ENCODE measurements at places on chromosomes 3 and 15.

DNA sequence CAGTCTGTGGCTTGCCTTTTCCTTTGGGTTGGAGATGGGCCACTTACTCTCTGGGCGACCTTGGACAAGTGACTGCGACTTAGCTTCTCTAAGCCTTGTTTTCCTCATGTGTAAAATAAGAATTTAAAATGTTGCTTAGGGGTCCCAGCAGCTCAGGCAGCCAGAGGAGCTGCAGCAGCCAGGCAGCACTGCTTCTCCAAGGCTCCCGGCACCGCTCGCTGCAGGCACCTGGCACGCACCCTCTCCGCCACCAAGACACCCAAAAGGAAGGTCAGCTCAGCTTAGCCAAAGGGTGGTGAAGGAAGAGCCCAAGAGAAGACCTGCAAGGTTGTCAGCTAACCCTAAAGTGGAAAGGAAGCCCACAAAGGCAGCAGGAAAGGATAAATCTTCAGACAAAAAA, 10.7 kb upstream of the AMOTL2 start:
- no peak for DNase-seq

- DNase-seq, result no peak
Measured at GRCh38 chr3:182083112-182083511, 371.4 kb downstream of the SOX2 start.

DNA sequence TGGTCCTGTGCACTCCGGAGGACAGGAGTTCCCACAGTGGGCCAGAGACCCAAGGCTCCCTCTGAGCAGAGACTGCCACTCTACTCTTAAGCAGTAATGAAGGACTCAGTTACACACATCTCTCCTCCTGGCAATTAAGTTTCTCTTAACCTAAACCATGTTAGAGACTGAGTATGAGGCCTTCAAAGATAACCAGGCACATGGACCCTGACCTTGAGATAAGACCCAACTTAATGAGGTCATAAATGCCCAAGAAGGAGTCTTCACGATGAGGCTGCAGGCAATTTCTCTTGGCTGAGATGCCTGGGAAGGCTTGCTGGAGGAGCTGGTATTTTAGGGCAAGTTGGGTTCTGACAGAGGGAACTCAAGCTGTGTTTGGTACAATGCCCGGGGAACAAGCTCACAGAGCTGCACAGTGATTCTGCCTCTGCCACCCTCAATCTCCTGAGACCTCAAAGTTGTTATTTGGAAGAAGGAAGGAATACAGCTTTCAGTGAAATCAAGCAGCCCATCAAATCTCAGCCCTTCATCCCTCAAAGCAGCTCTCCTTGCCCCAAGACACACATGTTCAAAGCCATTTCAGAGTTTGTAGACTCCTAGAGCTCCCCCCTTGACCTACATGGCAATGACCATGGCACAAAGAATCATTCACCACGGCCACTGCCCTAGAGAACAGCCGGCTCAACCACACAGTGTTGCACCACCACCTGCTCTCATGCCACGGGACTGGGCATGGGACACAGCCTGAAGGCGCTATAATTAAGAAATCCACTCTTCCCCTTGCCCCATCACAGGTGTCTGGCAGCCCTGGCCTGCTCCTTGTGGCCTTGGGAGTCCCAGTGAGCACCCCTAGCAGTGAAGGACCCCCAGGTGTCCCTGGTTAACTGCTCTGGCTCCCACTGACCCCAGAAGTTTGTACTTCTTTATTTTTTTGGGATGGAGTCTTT, 7.1 kb downstream of the RMDN3 start:
- no peak for DNase-seq

DNA sequence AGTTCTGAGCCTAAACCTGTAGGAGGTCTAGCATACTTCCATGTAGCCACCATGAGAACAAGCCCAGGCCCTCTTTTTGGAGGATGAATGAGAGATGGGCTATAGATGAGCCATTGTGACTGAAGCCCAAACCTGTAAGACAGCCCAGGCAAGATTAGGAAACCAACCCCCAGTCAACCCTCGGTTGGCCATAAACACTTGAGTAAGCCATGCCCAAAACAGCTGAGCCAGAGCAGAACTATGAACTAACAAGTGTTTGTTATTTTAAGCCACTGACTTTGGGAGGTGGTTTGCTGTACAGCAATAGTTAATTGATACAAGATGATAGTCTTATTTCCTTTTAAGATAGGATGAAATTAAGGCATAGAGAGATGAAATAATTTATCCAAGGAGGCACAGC, 12.4 kb upstream of the CPNE4 start:
- DNase-seq, result no peak

DNA sequence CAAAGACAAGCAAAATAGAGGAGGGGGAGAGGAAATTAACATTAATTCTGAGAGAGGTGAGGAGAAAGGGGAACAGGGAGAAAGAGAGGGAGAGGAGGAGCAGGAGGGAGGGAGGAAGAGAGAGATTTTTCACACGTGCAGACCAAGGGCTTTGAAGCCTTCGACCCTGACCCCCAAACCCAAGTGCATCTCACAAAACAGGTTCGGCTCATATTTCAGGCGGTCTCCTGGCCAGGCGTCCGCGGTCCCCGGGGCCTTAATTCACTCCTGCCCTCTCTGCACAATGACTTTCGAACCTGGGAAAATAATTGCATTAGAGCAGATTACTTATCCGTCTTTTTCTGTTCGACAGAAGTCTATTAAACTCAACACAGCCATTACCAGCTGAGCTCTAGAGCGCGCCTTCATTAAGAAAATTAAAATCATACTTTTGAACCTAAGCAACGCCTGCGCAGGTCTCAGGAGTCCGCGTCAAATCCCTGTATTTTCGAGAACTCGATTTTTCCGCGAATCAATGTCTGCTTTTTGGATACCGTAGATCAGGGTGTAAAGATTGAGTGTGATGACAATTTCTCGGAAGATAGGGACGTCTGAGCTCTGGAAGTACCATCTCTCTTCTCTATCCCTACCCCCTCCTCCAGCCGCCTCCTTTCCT, 220.7 kb downstream of the MEIS2 start:
- DNase-seq, result no peak

GRCh38 chr3:81853431-81853830, 92.0 kb upstream of the GBE1 start:
- DNase-seq, result no peak

- DNase-seq, result no peak
Measured at GRCh38 chr3:134904241-134904771, 109.2 kb downstream of the EPHB1 start.

- no peak for DNase-seq
Measured at GRCh38 chr3:149131589-149131988, 2.2 kb downstream of the HPS3 start.

- no peak for DNase-seq
Measured at GRCh38 chr3:127690823-127691452, 18.2 kb downstream of the ABTB1 start.

DNA sequence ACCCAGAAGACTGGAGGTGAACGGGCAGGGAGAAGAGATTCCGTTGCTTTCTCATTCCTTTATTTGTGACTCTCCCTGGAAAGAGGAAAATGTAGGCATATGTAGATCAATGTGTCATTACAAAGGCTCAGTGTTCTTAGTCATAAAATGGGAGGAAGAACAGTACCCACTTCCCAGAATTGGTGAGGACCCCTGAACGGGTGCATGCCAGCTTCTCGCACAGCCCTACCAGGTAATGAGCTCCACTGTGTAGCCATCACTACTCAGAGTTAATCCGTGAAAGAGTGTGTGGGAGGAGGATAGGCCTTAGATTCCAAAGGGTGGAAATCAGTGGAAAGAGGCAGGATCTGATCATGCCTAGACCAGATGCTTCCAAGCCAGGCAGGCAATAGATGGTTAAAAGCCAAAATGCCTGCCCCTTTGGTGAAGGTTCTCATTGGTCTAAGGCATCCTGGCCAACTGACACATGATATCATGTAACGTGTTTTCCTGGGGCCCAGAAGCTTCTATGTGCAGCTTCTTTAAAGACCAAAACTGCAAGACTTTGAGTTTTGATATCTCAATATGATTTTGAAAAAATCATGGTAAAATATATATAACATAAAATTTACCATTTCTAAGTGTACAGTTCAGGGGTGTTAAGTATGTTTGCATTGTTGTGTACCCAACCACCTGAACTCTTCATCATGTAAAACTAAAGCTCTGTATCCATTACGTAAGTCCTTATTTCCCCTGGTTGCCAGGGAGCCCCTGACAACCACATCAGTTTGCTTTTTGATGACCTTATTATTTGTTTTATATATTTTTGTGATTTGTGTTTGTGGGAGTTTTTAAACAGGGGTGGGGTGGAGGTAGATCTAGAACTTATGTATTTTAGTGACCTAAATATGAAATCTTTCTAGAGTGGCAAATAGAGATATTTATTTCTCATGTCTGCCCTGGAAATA, 402.2 kb upstream of the CFAP20DC start:
- no peak for DNase-seq

- DNase-seq, result no peak
Measured at GRCh38 chr15:58110999-58111717, 27.0 kb upstream of the AQP9 start.

GRCh38 chr3:4708230-4708629, 215.1 kb downstream of the ITPR1 start:
- no peak for DNase-seq

DNA sequence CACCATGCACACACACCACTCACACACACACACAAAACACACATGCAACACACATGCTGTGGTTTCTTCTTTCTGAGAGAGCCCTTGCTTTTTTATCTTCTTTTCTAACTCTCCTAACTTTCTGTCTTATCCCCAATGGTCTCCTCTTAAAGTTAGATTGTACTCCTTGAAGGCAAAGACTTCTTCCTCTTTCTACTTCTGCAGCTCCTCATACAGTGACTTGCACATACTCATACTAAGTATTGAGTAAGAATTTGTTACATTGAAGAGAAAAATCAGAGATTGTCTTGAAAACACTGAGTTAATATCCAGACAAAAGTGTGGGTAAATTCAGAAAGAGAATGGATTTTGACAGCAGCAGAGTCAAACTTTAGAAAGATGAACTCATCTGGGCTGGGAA, 64.4 kb downstream of the GTPBP8 start:
- no peak for DNase-seq

DNA sequence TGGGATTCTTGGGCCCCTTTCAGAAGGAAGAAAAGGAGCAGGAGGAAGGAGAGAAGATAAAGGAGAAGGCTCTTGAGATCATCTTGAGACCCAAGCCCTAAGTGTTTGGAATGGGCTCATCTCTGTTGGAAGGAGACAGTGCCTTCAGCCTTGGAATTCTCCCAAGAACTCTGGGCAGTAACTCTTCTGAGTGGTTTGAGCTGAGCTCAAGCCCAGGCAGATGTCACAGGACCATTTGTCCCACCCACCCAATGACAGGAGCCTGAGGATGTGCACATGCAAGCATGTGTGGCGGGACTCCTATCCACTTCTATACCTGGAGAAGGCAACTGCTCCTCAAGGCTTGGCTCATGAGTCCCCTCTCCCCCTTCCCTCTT, 14.6 kb upstream of the TMEM40 start:
- DNase-seq, result no peak

DNA sequence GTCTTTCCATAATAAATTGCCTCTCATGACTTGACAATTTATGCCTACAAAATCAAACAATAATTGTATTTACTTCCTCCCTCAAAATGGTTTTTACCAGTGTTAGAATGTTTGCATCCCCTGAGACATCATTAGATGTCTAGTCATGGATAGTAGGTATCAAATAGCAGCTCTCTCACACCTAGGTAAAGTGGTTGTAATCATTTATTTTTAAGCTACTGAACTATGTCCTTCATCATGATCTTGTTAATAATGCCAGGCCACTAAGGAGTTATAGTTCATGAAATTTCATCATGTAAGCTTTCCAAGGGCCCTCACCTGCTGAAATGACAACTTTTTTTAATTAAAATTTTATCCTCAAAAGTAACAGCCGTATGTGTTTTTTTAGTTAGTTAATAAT, 134.1 kb downstream of the ARPP21 start:
- no peak for DNase-seq

GRCh38 chr3:52385157-52385556, 59.7 kb downstream of the SEMA3G start:
- DNase-seq, result no peak

- no peak for DNase-seq
Measured at GRCh38 chr3:9339761-9340471, 22.9 kb upstream of the THUMPD3 start.

DNA sequence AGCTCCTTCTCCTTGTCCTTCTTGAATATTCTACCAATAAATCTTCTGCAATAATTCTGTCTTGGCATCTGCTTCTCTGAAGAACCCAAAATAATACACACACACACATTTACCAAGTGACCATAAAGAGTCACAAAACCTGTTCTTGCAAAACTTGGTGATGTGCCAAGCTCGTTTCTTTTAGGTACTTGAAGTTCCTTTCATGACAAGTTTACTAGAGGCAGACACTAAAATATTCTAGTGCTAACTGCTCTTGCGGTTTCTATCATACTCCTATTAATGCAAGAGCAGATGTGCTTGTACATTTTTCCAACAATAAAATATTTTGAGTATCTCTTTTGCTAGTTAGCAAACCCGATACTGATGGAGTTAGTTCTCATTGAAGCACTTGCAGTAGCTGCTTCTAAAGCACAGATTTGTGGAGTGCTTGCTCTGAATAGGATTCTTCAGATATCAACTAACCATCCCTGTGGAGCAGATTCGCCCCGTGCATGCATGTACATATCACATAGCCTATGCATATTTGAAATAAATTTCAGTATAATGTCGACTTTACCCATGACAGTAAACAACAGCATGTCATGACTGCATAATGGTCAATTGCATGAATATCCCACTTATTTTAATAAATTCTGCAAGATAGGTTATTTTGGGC, 23.2 kb downstream of the HHLA2 start:
- no peak for DNase-seq

- DNase-seq, result no peak
Measured at GRCh38 chr3:68664276-68664675, 268.1 kb downstream of the TAFA4 start.

GRCh38 chr3:176796371-176796770, 400.9 kb downstream of the TBL1XR1 start:
- peak; percentile 7 for DNase-seq

GRCh38 chr15:90174140-90174875, 26.8 kb upstream of the SEMA4B start:
- DNase-seq, result no peak

DNA sequence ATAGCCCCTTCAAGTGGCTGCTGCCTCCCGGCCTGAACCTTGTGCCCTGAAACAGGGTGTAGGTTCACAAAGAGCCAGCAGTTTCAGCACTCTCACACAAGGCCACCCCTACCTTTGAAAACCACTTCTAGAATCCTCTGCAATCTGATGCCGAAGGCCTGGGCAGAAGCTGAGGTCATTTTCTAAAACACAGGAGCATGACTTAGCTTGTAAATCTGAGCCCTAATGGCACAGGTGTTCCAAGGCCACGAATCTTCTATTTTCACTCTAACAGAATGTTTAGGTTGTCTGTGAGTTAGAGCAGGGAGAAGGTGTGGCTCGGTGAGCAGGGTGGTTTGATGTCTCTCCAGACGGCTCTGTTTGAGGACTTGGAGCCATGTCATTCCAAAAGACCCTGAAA, 62.3 kb downstream of the SYNM start:
- no peak for DNase-seq

DNA sequence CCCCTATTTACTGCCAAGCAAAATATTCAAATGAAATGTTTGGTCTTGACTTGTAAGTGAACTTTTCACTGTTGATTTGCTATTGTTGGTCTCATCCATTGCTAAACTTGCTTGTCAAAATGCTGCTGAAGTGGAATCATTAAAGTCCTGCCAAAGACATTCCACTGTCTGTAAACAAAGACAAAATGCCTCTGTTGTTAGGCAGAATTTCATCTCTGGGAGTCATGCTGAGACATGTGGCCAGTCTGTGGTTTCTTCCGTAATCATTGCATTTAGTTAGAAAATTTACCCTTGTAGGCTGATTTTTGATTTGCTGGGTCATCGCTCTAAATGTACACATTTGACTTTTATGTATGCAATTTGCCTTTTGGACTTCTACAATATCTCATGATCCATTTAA, 577.7 kb downstream of the MECOM start:
- DNase-seq, result peak; percentile 84

- no peak for DNase-seq
Measured at GRCh38 chr3:47512416-47513124, 942 bp downstream of the ELP6 start.

Measured in fibroblast of skin of left biceps (primary cell).